NCI-H1417 (cell line): ENCODE measurements at places on chromosomes 2 and 18.

GRCh38 chr2:227534714-227535113, 62.8 kb downstream of the AGFG1 start:
- no peak for DNase-seq

GRCh38 chr2:172086241-172087206, 1.2 kb downstream of the DLX1 start:
- DNase-seq: no peak

DNA sequence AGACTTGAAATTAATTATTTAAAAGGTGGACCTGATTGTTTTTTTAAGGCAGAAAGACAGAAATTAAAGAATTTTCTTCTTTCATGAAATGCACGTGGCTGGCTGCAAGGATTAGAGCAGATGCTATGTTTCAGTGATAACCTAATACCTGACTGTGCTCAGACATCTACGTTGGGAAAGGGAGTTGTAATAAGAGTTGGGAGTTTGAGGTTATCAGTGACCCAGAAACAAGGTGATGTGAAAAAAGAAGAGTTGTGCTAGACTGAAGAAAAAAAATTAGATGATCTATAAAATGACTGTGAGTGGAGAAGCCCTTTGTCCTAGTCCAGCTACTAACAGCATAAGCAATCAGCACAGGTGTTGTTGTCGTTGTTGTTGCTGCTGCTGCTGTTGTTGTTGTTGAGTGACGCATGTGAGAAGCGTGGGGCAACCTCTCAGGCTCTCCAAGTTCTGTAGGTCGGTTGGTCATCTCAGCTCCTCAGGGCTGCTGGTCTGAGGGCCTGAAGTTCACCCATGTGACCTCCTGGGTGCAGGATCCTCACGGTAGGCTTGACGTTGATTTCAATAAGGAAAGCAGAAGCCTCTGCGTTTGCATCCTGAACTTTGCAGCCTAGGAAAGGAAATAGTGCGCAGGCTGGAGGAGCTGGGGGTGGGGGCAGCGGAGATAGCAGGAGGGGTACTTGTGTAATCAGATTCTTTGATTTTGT, 7.6 kb downstream of the POU3F3 start:
- no peak for DNase-seq

DNA sequence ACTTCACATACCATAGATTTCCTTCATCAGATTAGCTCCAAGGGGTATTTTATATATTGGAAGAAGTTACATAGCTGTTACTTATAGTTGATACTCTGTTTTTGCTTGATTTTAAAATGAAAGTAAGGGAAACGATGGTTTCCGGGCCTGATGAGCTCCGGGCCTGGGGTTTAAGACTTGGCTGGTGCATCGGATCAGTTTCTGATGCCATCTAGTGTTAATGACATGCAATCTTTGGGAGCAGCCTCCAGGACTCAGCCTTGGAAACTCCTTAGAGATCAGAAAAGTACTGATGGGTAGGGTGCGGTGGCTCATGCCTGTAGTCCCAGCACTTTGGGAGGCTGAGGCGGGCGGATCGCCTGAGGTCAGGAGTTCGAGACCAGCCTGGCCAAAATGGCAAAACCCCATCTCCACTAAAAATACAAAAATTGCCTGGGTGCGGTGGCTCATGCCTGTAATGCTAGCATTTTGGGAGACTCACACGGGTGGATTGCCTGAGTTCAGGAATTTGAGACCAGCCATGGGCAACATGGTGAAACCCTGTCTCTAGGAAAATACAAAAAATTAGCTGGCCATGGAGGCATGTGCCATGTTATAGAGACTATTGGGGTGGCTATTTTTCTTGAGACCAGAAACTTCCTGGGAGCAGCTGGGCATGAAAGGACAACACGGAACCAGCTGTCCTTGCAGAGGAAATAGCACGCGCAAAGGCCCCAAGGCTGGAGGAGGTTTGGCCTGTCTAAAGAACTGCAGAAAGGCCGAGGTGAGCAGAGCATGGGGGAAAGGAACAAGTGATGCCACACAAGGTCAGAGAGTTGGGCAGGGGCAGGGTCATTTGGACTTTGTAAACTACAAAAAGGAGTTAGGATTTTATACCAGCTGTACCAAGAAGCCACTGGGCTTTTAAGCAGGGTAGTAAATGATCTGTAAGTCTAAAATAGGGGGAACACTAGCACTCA, 46.9 kb upstream of the CNOT11 start:
- DNase-seq: peak; percentile 47

DNA sequence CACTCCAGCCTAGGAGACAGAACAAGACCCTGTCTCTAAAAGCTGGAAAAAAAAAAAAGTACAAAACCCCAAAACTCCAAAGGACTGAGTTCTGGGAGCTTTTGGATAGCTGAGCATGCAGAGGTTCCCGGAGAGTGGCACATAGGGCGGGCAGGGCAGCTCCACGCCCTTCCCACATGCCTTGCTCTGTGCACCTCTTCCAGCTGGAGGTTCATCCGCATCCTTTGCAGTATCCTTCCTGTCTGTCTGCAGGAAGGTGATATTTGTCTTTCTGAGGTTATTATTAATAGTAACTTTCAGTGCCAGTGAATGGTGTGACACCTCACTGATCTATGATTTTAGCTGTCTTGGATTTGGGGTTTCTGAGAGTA, 70.2 kb downstream of the INPP4A start:
- DNase-seq: no peak
